CD4-positive, alpha-beta T cell treated with Interleukin-4 for 1 hour (primary cell): ENCODE measurements at places on chromosomes 6 and 20.

GRCh38 chr6:122947355-122947754 is 48.7 kb upstream of the CLVS2 start:
- DNase-seq = no peak

DNA sequence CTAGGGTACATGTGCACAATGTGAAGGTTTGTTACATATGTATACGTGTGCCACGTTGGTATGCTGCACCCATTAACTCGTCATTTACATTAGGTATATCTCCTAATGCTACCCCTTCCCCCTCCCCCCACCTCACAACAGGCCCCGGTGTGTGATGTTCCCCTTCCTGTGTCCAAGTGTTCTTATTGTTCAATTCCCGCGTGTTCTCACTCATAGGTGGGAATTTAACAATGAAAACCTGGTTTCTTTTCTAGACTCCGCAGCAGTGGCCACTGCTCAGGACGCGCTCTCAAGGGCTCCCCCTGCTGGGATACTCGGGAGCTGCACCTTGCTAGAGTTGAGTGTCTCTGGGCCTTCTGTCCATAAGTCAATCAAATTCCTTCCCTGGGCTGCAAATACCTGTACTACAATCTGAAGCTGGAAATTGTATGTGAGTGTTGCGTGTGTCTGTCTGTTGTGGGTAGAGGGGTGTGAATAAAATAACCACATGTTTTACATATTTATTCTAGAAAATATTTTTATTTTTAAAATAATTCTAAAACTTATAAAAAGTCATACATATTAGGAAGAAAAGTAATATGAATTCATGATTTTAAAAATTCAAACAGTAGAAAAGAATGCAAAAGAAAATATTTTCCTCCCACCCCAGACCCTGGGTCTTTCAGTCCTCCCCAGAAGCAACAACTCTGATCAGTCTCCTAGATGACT is 8.2 kb upstream of the CEP250 start:
- DNase-seq = peak; percentile 84

DNA sequence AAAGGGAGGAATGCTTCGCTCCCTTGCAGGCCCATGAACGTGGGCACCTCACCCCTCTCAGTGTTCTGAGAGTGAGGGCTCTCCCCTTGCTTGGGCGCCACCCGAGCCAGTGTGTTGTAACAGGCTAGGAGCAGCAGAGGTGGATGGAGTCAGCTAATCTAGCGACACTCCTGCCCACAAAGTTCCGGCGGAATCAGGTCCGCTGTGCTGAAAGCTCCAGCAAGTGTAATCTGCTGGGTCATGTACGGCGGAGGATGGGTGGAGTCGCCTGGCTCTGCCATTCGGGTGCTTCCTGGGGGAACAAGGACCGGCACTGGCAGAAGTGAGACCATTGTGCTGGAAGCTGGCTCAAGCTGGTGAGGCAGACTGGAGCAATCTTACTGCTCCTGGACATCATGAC is 1310.1 kb downstream of the EPHA7 start:
- DNase-seq = no peak

DNA sequence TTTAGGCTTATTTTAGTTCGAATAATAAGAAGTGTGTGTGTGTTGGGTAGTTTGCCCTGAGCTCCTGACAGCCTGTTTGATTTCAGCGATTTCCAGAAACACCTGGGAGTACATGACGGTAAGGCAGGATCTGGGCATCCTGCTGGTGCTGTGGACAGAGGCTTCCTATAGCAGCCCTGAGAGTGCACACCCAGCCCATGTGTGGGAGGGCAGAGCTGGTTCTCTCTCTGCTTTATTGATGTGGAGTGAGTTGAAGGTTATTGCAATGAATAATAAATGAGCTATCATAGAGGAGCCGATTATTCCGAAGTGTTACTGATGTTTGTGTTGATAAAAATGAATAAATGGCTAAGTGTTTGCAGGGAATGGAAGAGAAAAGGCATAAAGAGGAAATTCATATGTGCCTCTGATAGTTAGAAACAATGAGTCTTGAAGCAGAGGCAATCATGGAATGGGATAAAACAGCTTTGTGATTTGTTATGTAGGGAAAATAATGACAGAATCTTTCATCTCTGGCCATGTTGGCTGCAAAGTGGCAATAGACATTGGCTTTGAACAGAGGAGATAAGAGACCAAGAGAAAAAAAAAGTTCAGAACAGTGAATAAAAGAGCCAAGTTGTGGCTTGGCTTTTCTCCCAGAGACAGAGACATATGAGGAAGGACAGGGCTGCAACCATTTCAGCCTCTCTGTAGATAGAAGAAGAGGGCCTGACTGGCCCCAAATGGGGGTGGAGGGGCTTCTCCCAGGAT is 166.2 kb upstream of the CHD6 start:
- no peak for DNase-seq

DNA sequence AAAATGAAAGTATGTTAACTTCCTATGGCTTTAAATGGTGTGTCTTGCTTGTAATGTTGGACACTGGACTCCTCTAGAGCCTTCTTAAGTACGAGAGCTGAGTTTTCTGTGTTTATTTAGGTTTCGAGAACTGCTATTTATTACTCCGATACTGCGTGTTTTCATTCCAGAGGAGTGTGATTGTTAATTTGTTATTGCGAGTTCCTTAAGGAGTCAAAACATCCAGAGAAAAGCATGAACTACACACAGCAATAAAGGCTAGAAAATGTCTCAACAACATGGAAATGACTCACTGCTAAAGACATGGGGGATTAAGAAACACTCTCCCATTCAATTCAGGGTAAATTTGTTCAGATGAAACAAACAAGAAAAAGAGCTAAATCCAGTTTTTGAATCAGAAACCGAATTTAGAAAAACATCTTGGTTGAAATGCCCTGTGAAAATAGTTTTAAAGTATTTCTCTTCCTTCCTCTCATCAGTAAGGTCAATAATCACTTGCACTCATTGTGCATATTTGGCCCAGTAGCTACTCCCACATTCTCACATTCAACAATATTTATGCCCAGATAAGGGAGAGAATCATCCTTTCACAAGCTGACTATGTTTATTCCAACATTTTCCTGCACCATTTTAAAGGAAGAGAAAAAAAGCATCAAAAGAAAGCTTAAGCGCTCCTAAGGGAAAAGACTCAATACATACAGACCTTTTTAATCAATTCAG is 36.0 kb downstream of the ATXN1 start:
- DNase-seq = no peak

DNA sequence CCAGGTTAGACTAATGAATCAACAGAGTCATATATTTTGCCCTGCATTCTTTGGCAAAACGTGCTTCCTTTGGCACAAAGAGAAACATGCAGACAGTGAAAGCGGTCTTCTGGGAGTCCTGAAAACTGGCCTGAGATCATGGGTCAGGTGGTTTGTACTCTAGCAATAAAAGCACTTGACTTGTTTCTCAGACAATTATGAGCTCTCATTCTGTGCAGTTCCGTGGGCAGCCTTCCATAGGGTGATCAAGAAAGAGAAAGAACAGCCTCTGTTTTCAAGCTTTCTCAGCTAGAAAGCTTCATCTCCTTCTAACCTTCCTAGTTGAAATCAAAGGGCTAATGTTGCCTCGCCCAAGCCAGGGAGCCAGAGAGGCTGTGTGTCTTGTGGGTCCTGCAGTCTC is 62.7 kb upstream of the ISM1 start:
- no peak for DNase-seq

DNA sequence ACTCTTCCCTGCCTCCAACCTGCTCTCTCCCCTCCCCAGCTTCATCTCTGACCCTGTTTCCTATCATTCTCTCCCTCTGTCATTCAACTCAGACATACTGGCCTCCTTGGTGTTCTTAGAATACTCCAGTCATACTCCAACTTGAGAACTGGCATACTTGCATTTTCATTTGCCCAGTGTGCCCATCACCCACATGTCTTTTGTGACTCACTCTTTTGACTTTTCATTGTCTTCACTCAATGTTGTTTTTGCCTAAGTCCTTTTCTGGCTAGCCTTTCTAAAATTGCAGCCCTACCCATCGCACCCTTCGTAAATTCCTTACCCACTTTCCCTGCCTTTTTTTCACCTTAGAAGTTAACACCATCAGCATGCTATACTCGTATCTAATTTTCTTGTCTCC is 77.0 kb upstream of the CD2AP start:
- no peak for DNase-seq

- DNase-seq = no peak
Observed at GRCh38 chr6:92354270-92354829, 1065.0 kb downstream of the EPHA7 start.

- DNase-seq = no peak
Observed at GRCh38 chr6:3290149-3290930, 31.6 kb downstream of the PSMG4 start.

- no peak for DNase-seq
Observed at GRCh38 chr6:108200631-108201030, 34.8 kb downstream of the NR2E1 start.

DNA sequence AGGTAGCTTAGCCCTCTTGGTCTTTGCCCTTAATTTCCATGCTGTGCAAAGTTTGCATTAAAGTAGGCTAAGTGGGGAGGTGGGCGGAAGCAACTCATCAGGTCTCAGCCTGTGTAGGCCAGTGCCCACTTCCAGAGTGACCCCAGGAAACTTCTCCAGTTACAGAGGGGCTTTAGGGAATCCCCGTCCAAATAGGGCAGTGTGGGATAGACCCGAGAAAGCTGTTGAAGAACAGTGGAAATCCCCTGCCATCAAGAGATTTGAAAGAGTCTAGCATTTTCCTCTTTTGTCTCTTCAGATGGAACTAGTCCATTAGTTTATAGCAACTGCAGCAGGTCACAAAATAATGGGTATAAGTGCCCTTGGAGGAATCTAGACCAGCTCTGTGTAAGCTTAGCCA is 20.2 kb downstream of the SF3B5 start:
- no peak for DNase-seq

DNA sequence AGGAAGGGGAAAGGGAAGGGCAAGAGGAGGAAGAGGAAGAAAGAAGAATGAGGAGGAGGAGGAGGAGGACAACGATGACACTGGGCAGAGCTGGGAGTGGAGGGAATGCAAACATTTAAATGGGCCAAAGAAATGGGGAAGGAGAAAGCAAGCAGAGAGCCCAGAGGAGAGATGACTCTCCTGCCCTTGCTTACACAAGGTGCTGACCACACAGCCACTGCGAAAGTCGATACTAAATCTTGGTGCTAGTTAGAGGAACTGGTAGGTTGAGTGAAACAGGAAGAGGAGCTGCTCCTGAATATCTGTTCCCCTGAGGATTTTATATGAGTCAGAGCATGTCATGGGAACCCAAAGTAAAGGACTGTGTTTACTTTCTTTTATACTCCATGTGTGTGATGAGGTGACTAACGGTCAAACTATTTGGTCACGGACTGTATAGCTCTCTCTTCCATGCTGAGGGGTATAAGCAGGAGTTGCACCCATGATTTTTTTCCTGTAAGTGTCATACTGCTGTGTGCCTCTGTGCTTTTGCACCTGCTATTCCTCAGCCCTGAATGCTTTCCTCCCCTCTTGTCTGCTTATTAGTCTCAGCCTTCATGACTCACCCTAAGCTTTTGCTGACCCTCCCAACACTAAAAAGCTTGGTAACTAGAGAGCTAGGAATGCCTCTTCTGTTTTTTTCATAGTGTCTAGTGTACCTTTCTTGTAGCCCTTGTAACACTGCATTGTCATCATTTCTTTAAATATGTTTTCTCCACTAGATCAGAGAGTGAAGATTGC is 9.5 kb upstream of the PAQR8 start:
- no peak for DNase-seq

GRCh38 chr6:16322666-16323312 is 84.4 kb downstream of the GMPR start:
- peak; percentile 86 for DNase-seq

GRCh38 chr20:20363434-20363798 is 4.5 kb upstream of the INSM1 start:
- no peak for DNase-seq

DNA sequence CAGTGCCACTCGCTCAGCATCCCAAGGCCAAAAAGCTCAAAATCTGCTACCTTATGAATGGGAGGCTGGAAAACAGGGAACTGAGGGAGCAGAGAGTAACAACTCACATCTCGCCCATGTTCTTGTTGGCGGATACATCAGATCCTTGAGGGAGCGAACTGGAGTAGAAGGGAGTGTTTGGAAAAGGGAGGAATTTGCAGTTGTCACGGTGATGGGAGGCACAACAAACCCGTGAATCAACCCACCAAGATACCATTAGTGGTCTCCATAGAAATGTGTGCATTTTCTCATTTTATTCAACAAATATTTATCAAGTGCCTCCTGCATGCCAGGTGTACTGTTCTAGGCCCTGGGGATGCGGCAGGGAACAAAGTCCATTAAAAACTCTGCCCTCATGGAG is 212.1 kb downstream of the EYA2 start:
- DNase-seq = no peak

DNA sequence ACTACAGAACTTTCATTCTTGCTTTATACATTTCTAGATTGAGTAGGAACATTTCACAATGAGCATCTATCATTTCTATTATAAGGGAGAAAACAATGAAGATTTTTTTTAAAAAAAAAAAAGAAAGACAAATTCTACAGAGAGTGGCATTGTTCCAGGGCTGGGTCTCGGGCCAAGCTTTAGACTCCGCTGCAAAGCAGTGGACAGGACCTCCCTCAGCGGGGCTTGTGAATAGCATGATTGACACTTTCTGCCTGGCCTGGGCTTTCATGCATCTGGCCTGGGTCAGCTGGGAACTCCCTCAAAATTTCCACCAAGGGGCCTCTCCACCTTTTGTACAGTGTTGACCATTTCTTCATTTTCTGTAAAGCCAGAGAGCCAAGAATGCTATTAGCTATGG is 55.8 kb upstream of the HIVEP2 start:
- DNase-seq = no peak

GRCh38 chr6:67608099-67608749 is 1026.9 kb upstream of the ADGRB3 start:
- DNase-seq = no peak

GRCh38 chr6:110485491-110485890 is 9.1 kb upstream of the SLC22A16 start:
- no peak for DNase-seq

DNA sequence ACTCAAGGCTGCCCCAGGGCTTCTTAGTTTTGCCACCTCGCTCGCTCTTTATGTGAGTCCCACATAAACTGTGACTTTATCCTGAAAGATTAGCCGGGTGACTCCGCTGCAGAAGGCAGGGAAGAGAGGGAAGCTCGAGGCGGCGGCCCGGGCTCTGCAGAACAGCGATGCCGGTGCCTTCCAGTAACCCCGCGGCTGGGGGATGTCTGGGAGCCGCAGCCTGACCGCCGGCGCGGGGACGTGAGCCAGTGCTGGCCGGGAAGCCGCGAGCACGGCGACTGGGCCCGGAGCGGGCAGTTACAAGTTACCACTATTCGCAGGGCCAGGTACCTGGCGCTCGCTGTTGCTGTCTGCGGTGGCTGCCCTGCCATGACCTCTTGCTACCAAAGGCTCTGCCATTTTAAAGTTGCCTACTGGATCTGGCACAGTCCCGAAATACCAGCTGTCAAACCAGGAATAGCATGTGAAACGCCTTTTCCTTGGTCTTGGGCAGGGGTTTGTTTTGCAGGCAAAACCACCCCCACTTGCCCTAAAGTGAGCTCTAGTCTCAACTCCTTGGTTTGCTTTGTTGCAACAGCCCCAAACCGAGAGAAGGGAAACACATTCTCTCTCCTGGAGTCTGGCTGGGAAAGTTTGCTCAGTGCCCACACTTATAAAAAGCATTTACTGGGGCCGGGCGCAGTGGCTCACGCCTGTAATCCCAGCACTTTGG is 124.0 kb upstream of the SLC2A12 start:
- DNase-seq = no peak
